ENCODE measurements at places on chromosomes 16 and 17.

- DNase-seq, result no peak
These were observed 137.0 kb downstream of the KATNIP start for GRCh38 chr16:27686926-27687325.

GRCh38 chr16:8951447-8952280 lies 12.0 kb downstream of the USP7 start:
- no peak for DNase-seq

GRCh38 chr17:20116683-20117309 lies 107.6 kb downstream of the SPECC1 start:
- DNase-seq, result no peak

DNA sequence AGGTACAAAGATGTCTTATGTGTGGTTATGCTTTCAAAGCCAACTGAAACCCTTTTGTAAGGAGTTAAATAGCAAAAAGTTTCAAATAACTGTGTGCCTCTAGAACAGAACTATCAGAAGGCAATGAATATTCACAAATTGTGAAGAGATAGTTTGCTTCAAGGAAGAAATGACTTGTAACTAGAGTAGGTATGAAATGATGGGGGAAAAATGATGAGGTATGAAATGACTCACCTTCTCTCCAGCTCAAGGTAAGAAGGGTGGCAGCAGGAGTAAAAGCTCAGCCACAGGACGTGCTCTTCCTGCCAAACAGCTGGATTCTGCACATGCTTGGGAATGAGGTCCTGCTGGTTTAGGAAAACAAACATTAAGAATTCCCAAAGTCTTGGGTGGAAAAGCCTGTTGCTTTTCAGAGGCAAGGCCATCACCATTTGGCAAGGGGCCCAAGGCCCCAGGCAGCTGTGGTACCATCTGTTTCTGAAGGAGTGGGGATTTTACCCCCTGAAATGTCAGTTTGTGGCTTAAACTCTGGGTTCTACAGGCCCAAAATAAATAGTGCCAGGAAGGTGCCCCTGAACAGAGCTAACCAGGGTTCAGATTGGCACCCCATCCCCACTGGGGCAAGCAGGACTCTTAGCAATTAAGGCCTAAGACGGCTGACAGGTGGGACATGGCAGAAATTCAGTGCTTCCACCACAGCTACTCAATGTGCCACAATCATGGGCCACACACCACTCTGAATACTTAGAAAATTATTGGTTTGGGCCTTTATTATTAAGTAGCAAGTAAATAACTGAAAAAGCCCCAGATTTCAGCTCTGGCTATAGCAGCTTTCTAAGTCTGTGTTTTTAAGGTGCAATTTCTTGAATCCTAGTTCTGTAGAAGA lies 13.3 kb downstream of the HERPUD1 start:
- no peak for DNase-seq

DNA sequence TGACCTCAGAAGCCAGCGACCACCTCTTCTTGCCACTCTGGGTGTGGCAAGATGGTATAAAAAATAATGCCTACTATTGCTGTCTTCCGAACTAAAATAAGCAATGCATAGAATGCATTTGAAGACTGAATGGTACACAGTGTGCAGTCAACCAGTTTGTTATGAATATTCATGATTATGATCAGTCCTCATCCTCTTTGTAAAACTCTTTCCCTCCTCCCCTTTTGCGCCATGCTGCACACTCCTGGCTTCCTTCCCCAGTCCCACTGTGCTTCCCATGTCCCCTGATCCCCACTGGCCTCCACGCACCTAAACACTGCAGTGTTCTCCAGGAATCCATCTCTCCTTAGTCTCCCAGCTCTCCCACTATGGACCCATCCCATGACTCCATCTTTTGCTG lies 348.0 kb downstream of the SOX9 start:
- no peak for DNase-seq

GRCh38 chr17:43389046-43389947 lies 9.5 kb upstream of the ARL4D start:
- no peak for DNase-seq

GRCh38 chr16:27722892-27723450 lies 173.0 kb downstream of the KATNIP start:
- DNase-seq, result no peak

- no peak for DNase-seq
These were observed 71.6 kb downstream of the NETO2 start for GRCh38 chr16:47072158-47072557.

GRCh38 chr16:86747761-86748160 lies 169.4 kb downstream of the FOXL1 start:
- no peak for DNase-seq

GRCh38 chr16:49521734-49522325 lies 148.2 kb downstream of the C16orf78 start:
- DNase-seq, result no peak

- DNase-seq, result no peak
These were observed 89.4 kb downstream of the CFDP1 start for GRCh38 chr16:75343941-75344340.

DNA sequence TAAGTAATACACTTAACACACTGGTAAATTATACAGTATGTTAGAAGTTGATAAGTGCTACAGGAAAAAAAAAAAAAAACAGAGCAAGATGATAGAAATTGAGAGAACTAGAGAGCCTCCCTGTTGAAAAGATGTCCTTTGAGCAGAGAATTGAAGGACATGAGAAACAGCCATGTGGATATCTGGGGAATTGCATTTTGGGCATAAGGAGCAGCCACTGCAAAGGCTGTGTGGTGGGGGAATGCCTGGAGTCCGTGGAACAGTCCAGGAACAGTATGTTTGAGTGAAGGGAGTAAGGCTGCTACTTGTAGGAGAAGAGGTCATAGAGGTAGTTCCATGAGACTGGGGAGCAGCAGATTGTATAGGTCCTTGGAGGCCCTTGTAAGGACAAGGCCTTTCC lies 178.4 kb downstream of the FTO start:
- DNase-seq, result no peak

DNA sequence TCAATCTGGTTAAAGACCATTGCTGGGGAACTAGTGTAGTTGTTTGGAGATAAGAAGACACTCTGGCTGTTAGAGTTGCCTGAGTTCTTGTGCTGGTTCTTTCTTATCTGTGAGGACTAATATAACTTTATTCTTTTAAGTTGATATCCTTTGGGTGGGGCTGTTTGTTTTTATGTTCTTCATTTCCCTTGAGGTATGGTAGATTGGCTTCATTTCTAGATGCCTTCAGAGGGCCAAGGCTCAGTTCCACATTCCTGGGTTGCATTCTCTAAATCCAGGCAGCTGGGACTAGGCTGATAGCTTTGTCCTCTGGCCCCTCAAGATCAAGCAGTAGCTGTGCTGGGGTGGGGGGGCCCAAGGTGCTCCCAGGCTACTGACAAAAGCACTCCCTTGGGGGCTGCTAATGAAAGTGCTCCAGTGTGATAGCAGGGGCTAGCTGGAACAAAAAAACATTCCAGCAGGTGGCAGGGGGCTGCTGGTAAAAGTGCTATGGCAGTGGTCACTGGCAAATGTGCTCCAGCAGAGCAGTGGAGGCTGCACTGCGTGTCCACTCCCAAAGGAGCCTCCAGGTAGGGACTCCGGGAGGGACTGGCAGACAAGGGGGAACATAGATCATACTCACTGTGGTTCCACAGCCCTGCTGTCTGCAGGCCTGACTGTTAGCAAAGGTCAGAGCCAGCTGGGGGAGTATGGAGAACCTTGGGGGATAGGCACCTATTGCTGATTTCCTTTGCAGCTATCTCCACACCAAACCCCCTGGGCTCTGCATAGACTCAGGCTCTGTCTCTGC lies 45.9 kb upstream of the KCNJ16 start:
- DNase-seq, result no peak

GRCh38 chr17:69733171-69734012 lies 318.9 kb downstream of the MAP2K6 start:
- no peak for DNase-seq

- DNase-seq, result no peak
These were observed 2.3 kb downstream of the ALYREF start for GRCh38 chr17:81888988-81889595.

DNA sequence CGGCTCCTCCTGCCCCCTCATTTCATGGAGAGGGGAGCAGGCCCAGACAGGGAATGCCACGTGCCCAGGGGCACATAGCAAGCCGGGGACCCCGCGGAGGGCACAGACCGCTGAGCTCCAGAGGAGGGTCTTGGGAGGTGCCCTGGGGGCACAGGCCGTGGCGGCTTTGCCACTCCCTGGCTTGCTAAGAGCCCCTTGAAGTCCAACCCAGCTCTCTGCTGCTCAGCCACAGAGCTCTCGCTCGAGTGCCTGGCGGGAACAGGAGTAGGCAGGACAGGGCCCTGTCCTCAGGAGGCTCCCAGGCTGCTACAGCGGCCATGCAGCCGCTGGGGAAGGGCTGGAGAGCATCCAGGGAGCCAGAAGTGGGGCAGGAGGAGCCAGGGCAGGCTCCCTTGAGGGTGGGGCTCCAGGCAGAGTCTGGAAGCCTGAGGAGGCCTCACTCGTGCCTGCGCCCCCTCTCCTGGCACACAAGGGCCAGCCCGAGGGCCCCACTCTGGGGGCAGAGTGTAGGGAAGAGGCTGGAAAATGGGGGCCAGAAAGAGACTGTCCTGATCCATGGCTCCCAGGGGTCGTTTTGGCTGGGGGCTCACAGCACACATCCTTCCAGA lies 4.4 kb upstream of the RAB26 start:
- no peak for DNase-seq

GRCh38 chr17:57266902-57267311 lies 10.6 kb downstream of the MSI2 start:
- DNase-seq, result no peak

GRCh38 chr17:51133365-51133764 lies 12.7 kb upstream of the SPAG9 start:
- DNase-seq, result no peak

- no peak for DNase-seq
These were observed 52.5 kb downstream of the TEKT5 start for GRCh38 chr16:10641953-10642949.

DNA sequence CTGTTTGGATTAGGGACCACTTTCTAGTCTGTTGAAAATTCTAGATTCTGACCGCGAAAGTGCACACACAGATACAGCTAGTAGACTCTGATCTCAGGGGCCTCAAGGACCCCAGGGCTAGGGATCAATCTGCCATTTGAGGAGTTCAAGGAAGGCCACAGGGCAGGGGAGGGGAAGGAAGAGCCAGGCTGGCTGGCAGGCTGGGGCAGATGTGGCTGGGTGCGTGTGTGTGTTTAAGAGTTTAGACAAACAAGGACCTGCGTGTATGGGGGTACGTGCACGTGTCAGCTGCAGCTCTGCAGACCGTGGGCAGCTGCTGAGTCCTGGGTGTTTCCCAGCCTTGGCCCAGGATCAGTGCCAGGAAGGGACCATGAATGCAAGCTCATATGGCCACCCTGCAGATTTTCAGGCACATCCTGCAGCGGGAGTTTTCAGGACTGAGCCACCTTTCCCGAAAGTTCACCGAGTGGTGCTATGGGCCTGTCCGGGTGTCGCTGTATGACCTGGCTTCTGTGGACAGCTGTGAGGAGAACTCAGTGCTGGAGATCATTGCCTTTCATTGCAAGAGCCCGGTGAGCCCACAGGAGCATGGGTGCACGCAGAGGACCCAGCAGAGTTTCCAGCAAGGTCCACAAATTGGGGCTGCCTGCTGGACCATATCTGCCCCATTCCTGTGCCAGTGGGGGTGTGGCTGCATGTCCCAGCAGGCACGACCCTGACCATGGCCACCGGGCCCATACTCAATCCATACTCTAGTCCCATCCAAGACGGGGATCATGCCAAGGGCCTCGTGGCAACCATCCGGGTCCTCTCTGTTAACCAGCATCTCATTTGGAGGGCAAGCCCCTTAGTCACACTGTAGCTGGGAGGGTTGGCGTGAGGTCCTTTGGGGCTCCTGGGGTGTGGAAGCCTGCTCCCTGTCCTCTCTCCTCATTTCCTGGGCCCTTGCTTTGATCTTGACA lies 10.6 kb downstream of the TRPV2 start:
- no peak for DNase-seq

DNA sequence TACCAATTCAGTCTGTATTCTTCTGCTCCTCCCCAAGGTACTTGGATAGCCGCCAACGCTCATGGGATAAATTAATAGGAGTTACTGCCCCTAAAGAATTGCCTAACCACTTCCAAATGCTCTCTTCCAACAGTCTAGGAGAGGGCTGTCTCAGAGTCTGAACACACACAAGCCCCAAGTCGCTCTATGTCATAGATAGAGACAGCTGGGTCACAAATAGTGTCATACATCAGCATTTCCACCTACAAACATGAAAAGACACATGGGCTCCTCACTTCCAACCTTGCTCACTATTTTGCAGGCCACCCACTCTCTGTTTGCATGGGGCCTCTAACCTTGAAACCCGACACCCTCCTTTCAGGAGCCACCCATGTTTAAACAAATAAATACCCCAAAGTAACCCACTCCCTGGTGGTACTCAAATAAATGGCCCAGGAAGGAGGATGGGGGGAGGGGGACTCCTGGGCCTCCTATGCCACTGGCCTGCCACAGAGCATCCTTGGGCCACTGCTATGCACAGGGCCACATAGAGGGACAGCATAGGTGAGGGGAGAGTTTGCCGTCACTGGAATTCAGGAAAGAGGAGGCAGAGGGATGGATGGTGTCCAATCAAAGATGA lies 265.9 kb downstream of the SOX9 start:
- DNase-seq, result no peak

- DNase-seq, result no peak
These were observed 216.7 kb upstream of the MPHOSPH6 start for GRCh38 chr16:82386761-82387160.
